MM.1S (cell line): ENCODE measurements at places on chromosomes 2 and 18.
A peak's percentile ranks its signal among the peaks of the same experiment; 100 is the strongest.

GRCh38 chr2:33135645-33136044 lies 188.9 kb downstream of the LTBP1 start:
- no peak for DNase-seq

- no peak for DNase-seq
Observed at GRCh38 chr18:75064513-75064905, 144.4 kb downstream of the PTGR3 start.

DNA sequence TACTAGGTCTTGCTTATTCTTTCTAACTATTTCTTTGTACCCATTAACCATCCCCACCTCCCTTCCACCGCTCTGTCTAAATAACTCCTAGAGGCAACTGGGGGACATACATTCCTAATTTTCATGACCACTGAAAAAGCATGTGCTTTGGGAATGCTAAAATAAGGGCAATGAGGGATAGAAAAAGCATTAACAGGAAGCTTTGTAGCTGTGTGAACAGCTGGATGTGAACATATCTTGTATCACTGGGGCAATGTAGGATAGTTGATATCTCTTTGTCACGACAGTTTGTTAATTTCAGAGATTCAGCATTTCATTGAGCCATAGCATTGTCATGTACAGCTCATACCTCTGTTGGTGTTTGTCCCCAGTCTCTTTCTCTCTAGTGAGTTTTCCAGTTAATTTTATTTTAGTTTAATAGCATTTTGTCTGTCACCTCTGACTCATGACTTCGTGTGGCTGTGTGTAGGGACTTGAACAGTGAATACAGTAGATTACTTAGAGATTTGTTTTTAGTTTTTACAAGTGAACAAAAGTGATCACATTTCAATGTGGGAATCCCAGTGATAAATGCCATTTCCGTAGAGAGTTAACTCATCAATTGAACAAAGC lies 230.3 kb upstream of the NRP2 start:
- DNase-seq: no peak

GRCh38 chr2:135740206-135740605 lies 1.4 kb upstream of the UBXN4 start:
- DNase-seq: no peak

- no peak for DNase-seq
Observed at GRCh38 chr2:228444161-228444560, 262.7 kb upstream of the SPHKAP start.

- DNase-seq: no peak
Observed at GRCh38 chr2:74005786-74006185, 21.1 kb downstream of the TET3 start.

DNA sequence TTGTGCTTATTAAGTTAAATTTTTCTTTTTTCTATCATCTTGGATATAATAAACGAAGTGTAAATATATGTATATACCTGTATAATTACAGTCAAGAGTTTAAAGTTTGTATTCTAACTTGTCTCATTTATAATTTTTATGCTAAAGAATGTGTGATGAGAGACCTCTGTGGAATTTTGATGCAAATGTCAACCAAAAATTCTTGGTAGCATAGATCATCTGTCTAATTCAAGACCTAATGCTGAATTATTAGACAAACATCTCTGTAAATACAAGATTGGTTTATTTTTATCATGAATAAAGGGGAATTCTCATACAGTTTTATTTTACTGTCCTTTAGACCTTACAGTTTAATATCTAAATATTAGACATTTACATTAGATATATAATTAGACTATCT lies 149.2 kb upstream of the VWC2L start:
- no peak for DNase-seq

GRCh38 chr2:109256921-109257320 lies 127.9 kb downstream of the SH3RF3 start:
- DNase-seq: no peak

GRCh38 chr18:6781796-6782195 lies 52.3 kb downstream of the ARHGAP28 start:
- no peak for DNase-seq

DNA sequence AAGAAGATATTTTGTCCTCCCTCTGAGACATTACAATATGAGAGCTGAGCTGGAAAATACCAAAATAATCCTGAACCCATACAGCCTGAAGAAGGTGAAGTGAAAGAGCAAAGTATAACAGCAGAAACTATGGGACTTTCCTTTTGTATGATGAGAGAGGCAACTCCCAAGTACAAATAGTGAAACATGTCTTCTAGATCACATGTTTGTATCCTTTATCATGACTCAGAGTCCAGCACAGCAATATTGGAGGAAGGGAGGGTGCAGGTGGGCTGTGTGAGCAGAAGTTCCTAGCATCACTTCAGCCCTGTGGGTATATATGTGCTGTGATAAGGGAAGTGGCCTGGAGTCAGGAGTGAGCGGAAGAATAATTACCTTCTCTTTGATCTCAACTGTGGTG lies 265.6 kb upstream of the NRXN1 start:
- DNase-seq: peak; percentile 32

- peak; percentile 25 for DNase-seq
Observed at GRCh38 chr18:35616664-35617423, 35.3 kb downstream of the GALNT1 start.

- no peak for DNase-seq
Observed at GRCh38 chr2:234672498-234673150, 175.7 kb upstream of the ARL4C start.

GRCh38 chr2:139674577-139674976 lies 894.4 kb upstream of the NXPH2 start:
- no peak for DNase-seq

DNA sequence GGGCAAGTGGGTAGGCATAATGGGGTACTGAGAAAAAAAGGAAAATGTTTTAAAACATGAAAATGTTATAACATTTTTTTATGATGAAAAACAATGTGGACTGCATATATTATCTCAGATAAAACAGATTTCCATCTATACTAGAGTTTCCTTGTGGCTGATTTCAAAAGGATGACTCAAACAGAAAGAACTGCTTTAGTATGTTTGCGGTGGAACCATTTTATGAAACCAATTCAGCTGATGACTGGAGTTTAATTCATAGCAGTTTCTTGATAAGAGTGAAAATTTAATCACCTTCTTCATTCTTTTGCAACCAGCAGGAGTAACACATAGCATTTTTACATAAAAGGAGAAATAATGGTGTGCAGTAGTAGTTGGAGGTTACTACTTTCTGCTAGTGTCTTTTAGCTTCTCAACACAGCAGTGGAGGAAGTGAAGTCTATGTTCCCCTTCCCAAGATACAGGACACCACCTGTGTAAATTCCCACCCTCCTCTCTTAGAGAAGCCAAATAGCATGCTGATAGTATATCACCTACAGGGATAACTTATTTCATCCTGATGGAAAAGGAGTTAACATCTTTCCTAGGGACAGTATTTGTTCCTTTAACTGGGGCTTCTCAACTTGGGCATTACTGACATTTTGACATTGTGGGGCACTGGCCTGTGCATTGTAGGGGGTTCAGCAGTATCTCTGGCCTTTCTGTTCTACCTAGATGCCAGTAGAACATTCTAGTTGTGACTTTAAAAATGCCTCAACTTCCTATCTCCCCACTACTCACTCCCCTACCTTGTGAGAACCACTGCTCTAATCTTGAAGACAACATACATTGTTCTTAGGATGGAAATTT lies 29.9 kb downstream of the PELI1 start:
- DNase-seq: peak; percentile 27

DNA sequence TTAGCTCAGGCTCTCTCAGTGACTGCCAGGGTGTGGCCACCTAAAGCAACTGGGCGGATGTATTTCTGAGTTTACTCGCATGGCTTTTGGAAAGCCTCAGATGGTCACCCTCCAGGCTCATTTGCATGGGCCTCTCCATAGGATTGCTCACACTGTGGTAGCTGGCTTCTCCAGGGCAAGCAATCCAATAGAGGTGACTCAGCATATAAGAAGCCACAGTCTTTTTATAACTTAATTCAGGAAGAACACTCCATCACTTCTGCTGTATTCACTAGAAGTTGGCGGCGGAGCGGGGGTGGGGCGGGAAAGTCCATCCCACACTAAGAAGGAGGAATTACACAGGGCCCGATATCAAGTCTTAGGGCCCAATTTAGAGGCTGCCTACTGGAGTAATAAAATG lies 3.6 kb upstream of the DOK6 start:
- no peak for DNase-seq

- no peak for DNase-seq
Observed at GRCh38 chr2:167874812-167875211, 372.6 kb downstream of the STK39 start.

DNA sequence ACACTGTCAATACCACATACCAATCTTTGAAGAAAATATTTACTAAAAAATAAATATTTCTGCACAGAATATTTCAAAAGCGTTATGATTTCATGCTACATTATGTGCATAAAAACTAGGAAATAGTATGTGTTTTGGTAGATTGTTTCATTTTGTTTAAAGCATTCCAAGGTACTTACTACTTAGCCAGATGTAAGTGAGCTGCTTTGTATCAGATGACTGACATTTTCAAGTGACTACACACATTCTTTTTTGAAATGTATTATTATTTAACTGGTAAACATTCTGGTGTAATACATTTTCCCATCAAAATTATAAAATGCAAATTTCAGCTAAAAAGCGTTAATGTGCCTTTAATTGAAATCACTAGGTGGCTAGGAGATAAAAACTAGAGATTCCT lies 21.5 kb downstream of the GCA start:
- no peak for DNase-seq

DNA sequence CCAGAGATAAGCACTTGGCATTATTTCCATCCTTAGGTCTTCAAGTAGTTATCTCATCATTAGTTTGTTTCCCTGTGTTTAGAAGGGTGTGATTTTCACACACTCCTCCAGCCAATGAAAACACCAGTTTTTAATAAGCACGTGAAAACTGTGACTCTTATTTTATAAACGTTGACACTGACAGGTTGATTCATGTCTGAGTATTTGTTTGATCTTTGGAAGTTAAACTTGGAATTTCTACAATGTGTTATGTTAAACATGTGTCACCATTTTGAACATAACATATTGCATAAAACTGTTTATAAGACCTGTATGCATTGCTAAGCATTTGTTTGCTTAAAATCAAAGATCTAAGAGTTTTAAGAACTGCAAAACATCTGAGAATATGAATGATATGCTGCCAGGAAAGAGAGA lies 27.6 kb downstream of the SLC40A1 start:
- no peak for DNase-seq

- no peak for DNase-seq
Observed at GRCh38 chr18:46071653-46072375, at the start of gene PSTPIP2. Gene PSTPIP2 (minus strand): TSS chr18:46072260. CDS start chr18:46072188, 72 bp downstream.

DNA sequence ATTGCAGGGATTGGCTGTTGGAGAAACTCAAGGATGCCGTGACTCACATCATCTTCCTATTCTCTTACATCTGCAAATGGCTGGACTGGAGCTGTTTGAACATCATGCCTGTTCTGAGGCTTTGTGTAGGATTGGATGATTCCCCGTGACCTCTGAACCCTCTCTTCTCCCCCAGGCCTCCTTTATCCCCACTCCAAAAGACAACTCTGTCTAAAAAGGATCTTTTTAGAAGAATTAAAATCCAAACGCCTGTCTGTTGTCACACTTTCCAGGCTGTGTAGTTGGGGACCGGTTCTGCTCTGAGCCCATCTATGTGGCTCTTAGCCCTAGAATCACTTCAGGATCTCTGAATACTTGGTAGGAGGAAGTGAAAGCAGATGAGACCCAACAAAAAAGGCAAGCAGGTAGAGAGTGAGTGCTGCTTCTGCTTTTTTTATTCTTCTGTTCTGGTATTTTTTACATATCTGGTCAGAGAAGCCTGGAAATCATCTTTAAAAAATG lies 565 bp downstream of the SP140 start:
- DNase-seq: peak; percentile 54

DNA sequence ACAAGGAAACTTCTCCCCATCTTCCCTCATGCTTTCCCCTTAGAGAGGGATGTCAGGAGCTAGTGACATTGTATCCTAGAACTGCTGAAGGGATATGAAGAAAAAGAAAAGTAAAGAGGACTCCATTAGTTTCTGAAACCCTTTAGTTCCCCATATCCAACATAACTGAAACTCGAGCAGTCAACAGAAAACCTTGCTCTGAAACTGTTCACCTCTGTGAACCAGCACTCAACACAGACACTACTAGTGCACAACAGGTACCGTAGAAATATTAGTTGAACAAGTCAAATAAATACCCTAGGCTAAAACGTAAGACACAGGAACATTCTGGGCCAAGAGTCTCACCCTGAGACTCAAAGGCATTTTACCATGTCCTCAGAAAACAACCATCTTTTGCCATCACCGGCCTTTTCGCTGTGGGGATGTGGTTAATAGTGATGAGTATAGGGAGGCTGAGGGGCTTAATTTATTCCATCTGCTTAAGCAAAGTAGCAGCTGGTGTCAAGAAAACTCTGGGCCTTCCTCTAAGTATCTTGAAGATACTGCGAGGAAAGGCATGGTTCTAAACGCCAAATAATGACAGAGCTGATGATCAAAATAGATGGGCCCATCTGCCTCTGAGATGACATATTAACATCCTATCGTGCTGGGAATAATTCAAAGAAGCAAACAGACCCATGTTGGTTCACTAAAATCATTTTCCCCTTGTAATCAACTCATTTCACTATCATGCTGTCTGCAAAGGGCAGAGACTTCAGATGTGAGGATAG lies 156.8 kb downstream of the STK39 start:
- DNase-seq: peak; percentile 49

- DNase-seq: no peak
Observed at GRCh38 chr2:128448331-128449225, 129.9 kb upstream of the HS6ST1 start.

- DNase-seq: no peak
Observed at GRCh38 chr2:80120866-80121265, 183.7 kb downstream of the LRRTM1 start.

DNA sequence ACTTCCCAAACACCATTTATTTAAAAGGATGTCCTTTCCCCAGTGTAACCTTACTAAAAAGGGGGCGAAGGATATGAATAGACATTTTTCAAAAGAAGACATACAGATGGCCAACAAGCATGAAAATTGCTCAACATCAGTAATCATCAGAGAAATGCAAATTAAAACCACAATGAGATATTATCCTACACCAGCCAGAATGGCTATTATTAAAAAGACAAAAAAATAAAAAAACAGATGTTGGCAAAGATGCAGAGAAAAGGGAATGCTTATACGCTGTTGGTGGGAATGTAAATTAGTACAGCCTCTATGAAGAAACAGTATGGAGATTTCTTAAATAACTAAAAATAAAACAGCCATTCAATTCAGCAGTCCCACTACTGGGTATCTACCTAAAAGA lies 142.3 kb upstream of the NT5C1B start:
- no peak for DNase-seq

GRCh38 chr2:3302751-3303582 lies 74.7 kb downstream of the EIPR1 start:
- no peak for DNase-seq

- DNase-seq: peak; percentile 97
Observed at GRCh38 chr2:201233192-201233811, 27.0 kb upstream of the CASP8 start.

GRCh38 chr2:105765415-105766299 lies 20.9 kb downstream of the NCK2 start:
- DNase-seq: no peak

- no peak for DNase-seq
Observed at GRCh38 chr2:46893269-46893939, 22.2 kb downstream of the MCFD2 start.

- no peak for DNase-seq
Observed at GRCh38 chr2:237278568-237278967, 135.4 kb downstream of the COL6A3 start.
